ENCODE measurements at places on chromosomes 7 and 10.

DNA sequence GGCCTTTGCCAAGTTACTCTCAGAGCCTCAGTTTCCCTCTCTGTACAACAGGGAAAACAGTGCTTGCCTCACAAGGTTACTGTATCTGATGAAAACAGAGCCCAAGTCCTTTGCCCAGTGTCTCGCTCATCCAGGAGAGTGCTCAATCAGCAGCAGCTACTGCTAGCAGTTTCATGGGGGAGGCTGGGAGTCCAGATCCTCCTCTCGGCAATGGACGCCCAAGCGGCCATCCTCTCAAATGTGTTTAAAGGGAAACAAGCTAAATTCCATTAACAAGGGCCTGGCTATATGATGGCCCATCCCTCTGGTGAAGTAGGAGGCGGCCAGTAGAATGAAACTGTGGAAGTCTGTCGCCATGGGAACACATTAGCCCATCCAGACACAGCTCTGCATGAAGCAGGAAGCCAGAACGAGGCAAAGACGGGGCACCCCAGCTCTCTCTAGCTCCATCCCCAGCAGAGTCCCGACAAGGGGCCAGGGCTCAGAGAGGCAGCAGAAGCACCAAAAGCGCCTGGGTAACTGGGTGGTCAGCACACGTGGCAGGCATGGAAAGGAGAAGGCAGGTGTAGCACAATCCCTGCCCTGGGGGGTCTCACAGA, 35.2 kb downstream of the FAM53B start:
- DNase-seq: no peak

- DNase-seq: no peak
These were observed 16.3 kb downstream of the CASD1 start for GRCh38 chr7:94525923-94526322.

- no peak for DNase-seq
These were observed 85.8 kb downstream of the PROSER2 start for GRCh38 chr10:11908991-11909390.

GRCh38 chr7:83040484-83040883, 122.2 kb downstream of the PCLO start:
- DNase-seq: no peak

- no peak for DNase-seq
These were observed 705.5 kb downstream of the AUTS2 start for GRCh38 chr7:70303780-70304179.

DNA sequence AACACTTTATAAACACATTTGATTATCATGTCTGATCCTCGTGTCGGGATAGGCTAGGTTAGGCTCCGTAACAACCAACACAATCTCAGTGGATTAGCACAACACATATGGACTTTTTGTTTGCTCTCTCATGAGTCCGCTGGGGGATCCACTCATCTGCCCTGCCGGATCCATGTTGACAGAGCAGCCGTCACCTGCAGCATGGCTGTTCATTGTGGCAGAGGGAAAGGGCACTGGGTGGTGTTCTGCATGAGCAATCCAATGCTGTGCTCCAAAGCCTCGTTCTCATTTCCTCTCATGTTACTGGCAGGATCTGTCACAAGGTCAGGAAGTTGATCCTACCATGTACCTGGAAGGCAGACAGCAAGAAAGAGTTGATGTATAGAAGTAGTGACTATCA, 62.5 kb upstream of the RAPGEF5 start:
- DNase-seq: no peak

DNA sequence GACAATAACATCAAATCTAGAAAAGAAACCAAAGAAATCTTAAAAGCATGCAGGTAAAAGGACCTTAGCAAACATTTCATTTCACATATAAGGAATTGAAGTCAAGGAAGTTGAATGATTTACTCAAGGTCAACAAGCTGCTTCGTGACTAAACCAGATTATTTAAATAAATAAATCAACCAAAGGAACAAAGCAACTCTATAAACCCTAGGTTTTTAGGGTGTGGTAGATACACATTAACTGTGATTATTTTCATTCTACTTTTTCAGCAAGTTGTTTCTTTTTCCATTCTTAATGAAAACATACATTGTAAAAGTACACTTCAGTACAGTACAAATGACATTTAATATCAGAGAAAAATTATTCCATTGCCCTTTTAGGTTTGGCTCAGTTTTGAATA, 382.0 kb upstream of the STEAP1 start:
- DNase-seq: no peak

GRCh38 chr10:131725581-131726069, 175.2 kb upstream of the PPP2R2D start:
- no peak for DNase-seq

GRCh38 chr7:70782796-70783195, 349.1 kb upstream of the GALNT17 start:
- DNase-seq: no peak

DNA sequence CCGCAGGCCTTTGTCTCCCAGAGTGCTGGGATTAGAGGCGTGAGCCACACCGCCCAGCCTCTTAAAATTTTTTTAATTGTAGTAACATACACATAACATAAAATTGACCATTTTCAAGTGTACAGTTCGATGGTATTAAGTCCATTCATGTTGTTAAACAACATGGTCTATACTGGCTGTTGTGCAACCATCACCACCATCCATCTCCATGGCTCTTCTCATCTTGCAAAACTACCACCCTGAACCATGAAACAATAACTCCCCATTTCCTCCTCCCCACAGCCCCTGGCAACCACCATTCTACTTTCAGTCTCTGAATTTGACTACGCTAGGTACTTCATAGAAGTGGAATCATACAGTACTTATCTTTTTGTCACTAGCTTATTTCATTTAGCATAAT, 7.9 kb upstream of the ZFYVE27 start:
- no peak for DNase-seq

DNA sequence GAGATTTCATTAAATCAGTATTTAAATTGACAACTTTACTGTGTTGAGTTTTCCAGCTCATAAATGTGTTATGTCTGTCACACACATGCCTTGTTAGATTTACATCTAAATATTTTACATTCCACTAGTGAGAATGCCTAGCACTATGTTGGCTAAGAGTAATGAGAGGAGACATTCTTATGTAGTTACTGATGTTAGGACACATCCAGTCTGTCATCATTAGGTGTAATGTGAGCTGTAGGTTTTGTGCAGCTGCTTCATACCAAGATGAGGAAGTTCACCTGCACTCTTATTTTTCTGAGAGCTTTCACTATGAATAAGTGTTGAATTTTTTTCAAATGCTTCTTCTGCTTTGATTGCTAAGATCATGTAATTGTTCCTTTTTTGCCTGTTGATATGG, 218.0 kb upstream of the IGFBP3 start:
- DNase-seq: no peak

GRCh38 chr10:4638099-4638498, 187.9 kb upstream of the AKR1E2 start:
- DNase-seq: no peak

- no peak for DNase-seq
These were observed 6.4 kb downstream of the GCK start for GRCh38 chr7:44182827-44183226.

DNA sequence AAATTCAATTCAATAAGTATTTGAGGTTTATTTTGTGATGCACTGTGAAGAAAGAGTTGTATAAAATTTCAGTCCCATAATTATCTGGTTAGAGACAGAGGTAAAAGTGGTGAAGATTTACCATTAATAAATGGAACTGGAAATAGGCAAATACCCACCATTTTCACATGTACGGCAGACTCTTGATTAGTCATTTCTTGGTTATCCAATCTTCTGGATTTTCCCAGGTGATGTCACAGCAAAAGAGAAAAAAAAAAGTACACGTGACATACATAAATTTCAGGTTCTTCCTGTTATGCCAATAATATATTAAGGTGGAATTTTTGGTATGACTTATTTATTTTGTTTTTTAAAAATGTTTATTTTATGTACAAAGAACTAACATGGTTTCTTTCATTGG, 26.8 kb downstream of the NT5C3A start:
- no peak for DNase-seq

DNA sequence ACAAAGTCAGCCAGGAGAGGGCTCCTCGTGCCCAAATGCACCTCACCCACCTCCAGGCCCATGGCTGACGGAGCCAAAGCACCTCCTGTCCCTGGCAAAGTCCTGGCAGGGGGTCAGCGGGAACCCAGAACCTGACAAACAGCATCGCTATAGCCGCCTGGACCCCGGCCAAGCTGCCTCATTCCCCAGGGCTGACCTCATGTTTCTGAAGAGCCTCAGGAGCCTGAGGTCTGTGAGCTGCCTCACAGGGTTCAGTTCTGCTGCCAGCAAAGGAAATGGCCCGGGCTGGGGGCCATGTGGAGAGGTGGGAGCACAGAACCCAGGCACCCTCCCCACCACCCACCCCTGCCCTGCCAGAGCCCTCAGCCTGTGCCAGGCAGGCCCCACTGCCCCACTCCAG, 4.2 kb upstream of the NANOS1 start:
- no peak for DNase-seq

GRCh38 chr7:92730808-92731207, 105.6 kb downstream of the CDK6 start:
- DNase-seq: no peak

- DNase-seq: no peak
These were observed 9.9 kb downstream of the CCDC126 start for GRCh38 chr7:23607130-23607529.

- no peak for DNase-seq
These were observed 2.6 kb upstream of the GPR26 start for GRCh38 chr10:123663522-123663921.

GRCh38 chr10:34101001-34101400, 714.1 kb downstream of the PARD3 start:
- DNase-seq: no peak

- no peak for DNase-seq
These were observed 255.3 kb downstream of the STK31 start for GRCh38 chr7:23965296-23965695.

- no peak for DNase-seq
These were observed 142.9 kb upstream of the PCGF5 start for GRCh38 chr10:91077549-91078071.

DNA sequence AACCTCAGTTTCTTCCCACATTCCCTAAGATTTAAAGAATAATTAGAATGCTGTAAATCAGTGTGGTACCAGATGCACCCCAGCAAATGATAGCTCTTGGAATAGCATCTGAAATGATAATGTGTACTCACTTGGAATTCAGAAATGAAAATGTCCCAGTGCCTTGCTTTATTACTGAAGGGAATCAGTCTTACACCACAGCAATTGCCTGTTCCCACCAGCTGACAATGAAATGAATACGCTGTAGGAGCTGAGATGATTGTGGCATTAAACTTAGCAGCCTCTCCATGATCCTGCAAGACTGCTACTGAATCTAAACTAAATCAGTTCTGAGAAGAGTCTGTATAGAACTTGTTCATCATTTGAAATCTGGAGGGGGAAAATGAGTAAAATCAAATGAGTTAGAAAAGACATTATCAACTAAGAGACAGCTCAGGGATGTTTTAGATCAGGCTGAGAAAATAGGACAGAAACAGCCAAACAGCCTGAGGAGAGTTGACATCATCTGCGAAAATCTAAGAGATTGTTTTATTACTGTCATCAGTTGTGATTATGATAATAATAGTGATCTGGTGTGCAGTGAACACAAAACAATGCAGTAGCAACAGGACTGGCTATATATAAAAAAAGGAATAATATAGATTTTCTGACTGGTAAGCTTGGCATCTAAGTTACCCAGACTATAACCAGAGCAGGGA, 108.6 kb upstream of the SLC13A1 start:
- DNase-seq: no peak

GRCh38 chr7:50646069-50646468, 80.9 kb upstream of the DDC start:
- DNase-seq: no peak

DNA sequence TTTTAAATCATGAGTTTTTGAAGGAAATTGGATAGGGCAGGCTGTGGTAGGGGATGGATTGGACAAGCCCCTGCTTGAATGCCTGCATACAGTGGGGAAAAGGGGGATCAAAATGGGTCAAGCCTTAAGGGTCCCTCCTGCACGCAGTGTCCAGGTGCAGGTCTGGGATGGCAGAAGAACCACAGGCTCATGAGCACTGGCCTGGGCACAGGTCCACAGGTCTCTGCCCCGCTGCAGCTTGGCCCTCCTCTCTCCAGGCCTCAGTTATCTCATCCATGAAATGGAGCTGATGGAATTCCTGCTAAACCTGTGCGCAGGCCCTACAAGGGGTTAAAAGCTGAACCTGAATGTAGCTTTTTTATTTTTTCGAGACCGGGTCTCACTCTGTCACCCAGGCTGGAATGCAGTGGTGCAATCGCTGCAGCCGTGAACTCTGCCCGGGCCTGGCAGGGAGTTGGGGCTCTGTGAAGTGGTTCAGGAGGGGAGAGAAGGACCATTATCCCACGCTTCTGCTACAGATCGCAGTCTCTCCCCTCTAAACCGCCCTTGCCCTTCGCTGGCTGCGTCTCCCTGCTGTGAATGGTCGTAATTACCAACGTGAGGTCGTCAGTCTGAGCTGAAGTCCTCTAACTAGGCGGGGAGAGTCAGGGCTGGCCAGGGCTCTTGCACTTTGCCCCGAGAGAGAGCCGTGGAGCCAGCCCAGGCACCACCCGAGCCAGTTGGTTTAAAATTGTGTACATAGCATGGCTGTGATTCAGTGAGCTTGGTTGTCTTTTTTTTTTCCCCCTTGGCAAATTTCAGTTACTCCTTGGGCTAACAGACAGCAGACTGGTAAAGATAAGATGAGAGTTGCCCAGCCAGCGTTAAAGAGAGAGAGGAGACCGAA, 77.5 kb upstream of the GTF2I start:
- DNase-seq: no peak

GRCh38 chr10:9052767-9053166, 998.3 kb downstream of the GATA3 start:
- no peak for DNase-seq

DNA sequence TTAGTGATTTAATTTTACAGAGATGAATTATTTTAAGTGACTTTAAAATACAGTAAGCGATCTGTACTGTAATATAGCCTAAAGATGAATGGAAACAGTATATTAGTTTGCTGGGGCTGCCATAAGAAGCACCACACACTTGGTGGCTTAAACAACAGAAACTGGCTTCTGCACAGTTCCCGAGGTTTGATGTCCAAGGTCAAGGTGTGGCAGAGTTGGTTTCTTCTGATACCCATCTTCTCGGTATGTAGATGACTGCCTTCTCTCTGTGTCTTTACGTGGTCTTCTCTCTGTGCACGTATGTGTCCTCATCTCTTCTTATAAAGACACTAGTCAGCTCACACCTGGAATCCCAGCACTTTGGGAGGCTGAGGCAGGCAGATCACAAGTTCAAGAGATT, 64.0 kb upstream of the KMT2E start:
- no peak for DNase-seq

DNA sequence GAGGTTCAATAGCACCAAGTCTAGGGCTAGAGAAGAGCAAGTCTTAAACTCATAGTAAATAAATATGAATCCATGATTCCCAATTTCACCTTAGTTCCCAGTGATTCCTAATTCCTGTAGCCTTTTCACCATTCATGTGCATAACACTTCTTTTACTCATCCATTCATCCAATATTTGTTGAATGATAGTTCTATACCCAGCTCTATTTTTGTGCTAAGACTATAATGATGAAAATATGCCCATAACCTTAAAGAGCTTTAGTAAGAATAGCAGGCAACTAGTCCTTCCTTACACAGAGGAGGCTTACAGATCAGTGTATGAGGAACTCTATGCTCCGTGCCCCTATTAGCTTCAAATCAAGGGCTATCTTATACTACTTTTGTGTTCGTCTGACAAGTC, 280.2 kb upstream of the CHRM2 start:
- no peak for DNase-seq
